ENCODE measurements at places on chromosomes 7 and 10. TPM values are rescaled to one million over a fixed set of nuclear protein-coding genes. Genes with fewer than 3 reads are reported as not detected.

PRSS37 gene
- total RNA-seq: not detected

CH25H gene
- total RNA-seq: 2.0 TPM

METTL27 gene
- 36.6 TPM for total RNA-seq

ANK3 gene
- 4.5 TPM for total RNA-seq

TUBAL3 gene
- total RNA-seq: not detected

FAM25A gene
- not detected for total RNA-seq

H2BK1 gene
- not detected for total RNA-seq

PSTK gene
- 4.5 TPM for total RNA-seq

SGMS1 gene
- total RNA-seq: 91.3 TPM

CCL26 gene
- total RNA-seq: 0.33 TPM

AASS gene
- total RNA-seq: 30.3 TPM

IDE gene
- total RNA-seq: 22.8 TPM

SLC29A4 gene
- total RNA-seq: 1.7 TPM

TWIST1 gene
- 118 TPM for total RNA-seq

NPC1L1 gene
- 0.17 TPM for total RNA-seq

CELF2 gene
- total RNA-seq: 21.1 TPM

LIPN gene
- total RNA-seq: not detected

ENTPD1 gene
- total RNA-seq: 0.50 TPM

JAZF1 gene
- total RNA-seq: 10.8 TPM

PPP1R3C gene
- 200 TPM for total RNA-seq

AOC1 gene
- not detected for total RNA-seq

IGFBP1 gene
- total RNA-seq: not detected

RELN gene
- total RNA-seq: 4.7 TPM

TDRD1 gene
- total RNA-seq: 0.50 TPM

ACTL6B gene
- not detected for total RNA-seq

LRRC4 gene
- total RNA-seq: 0.33 TPM

TEX47 gene
- not detected for total RNA-seq

FKBP6 gene
- total RNA-seq: not detected

FAM241B gene
- 0.29 TPM for total RNA-seq

HTR5A gene
- total RNA-seq: not detected

ATG9B gene
- total RNA-seq: under 0.01 TPM

AUTS2 gene
- 5.1 TPM for total RNA-seq

LSM8 gene
- total RNA-seq: 34.8 TPM

RBP4 gene
- 0.44 TPM for total RNA-seq

ASIC3 gene
- 0.17 TPM for total RNA-seq

PIK3CG gene
- total RNA-seq: not detected

TCAF2 gene
- 2.6 TPM for total RNA-seq
